Cerebellum (tissue), 4 donors: ENCODE measurements at places on chromosomes 13 and 19.

- DNase-seq: no peak
Observed at GRCh38 chr13:98370806-98371515, 193.9 kb upstream of the RNF113B start.

DNA sequence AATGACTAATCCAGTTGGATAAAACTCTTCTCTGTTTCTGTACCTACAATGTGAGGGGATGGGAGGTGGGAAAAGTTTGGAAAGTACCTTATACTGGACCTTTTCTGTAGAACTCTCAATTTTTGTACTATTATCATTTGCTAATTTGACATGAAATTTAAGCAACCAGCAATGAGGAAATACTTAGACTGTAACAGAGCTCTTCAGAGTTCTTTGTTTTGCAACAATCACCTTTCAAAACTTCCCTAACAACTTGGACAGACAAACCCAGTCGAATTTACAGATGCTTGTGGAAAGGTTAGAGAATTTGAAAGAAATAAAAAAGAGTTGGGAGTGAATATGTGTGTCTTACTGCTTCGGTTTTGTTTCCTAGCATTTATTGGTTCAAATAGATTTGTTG lies 16.8 kb downstream of the KBTBD7 start:
- no peak for DNase-seq

DNA sequence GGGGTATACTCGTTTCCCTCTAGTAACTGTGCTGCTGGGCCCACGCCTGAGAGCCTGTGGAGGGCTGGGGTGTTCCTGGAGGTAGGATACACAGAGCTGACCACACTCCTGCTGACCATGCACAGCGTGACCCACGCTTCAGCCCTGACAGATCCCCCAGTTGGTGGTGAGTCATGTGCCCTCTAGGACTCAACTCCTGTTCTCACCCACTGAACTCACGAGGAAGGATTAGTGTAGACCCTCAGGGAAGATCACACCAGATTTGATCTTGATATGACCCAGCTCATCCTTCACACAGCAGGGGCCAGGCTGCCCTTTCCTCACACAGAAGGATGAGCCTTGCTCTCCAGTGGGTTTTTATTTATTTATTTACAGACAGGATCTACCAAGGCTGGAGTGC lies 13.3 kb upstream of the ACP7 start:
- DNase-seq: no peak

DNA sequence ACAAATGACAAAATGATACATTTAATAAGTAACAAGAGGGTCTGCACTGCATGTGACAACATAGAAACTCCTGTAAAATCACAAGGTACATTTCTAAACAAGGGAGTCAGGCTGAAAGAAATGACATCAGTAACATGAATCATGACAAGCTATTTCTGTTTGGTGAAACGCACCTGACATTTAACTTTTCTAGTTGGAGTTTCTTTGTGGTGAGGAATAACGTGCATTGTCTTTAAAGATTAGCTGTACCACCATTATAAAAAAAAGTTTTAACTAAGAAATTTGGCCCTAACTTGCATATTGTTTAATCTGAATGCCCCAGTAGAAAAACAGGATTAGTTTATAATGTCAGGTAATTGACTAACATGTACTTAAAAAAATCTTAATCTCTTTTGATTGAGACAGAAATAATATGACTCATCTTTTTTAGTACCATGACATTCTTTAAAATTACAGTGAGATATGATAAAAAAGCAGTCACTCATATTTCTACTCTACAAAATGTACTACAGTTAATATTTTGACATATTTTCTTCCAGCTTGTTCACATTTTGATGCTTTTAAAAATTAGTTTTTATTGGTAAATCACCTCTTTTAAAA lies 418.2 kb downstream of the KLF12 start:
- DNase-seq: no peak

GRCh38 chr19:39110263-39110967 lies 15.2 kb upstream of the PAK4 start:
- peak; percentile 78 for DNase-seq

DNA sequence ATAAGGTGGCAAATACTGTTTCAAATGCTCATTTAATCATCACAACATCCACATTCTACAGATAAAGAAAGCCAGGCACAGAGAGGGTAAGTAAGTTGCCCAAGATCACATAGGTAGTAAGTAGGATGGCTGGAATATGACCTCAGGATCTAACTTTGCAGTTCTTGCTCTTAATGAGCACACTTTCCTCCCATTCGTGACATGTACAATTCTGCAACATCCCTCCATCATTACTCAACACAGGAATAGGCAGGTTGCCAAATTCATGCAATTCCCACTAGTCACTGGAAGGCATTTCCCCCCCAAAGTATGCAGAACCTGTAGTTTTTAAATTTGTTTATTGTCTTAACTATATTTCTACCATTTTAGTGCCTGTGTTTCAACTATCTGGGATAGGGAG lies 109.2 kb downstream of the OLFM4 start:
- no peak for DNase-seq

DNA sequence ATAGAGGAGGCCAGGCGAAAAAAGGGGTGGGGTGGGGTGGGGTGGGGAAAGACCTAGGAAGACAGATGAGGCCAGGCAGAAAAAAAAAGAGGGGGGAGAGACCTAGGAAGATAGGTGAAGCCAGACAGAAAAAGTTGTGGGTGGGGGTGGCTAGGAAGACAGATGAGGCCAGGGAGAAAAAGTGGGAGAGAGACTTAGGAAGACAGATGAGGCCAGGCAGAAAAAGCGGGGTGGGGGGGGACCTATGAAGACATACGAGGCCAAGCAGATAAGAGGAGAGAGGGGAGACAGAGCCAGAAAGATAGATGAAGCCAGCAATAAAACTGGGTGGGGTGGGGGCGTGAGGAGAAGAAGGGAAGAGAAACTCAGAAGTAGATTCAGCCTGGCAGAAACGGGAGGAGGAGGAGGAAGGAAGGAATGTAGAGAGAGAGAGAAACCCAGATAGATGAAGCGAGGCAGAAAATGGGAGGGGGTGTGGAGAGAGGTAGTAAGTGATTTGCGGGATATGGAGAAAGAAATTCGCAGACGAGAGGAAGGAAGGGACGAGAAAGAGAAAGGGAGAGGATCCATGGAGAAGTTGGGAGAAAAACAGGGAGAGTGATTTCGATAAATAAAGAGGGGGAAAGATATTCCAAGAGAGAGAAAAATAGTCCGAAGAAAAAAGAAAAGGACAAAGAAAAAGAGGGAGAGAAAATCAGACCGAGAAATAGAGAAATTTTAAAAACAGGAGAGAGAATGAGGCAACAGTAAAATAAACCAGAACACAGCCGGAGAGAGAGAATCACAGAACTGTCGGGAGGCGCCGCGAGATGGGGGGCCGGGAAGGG lies 12.2 kb upstream of the CACNG6 start:
- no peak for DNase-seq

- DNase-seq: no peak
Observed at GRCh38 chr13:97329331-97329730, 104.6 kb upstream of the RAP2A start.

GRCh38 chr19:56866538-56866937 lies 26.0 kb upstream of the PEG3 start:
- no peak for DNase-seq

GRCh38 chr13:58051396-58051795 lies 419.9 kb downstream of the PCDH17 start:
- DNase-seq: no peak

GRCh38 chr13:93307136-93307535 lies 80.5 kb downstream of the GPC6 start:
- DNase-seq: no peak

GRCh38 chr19:36688058-36688457 lies 646 bp downstream of the ZNF567 start:
- DNase-seq: no peak

DNA sequence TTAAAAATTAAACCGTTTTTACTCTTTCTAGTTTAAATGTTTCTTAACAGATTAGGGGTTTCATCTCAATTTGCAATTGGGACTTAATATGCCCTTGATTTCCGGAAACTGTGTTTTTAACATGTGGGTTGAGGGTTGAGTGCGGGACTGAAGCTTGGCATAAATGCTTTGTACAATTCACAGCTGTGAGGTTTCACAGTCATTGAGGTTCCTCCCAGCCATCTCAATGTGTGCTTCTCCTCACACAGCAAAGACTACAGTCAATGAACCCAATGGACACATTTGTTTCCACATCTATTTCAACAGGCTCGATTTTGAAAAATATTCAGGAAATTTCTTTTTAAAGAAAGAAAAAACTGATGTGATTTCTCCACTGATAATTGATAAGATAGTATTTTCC lies 328.6 kb downstream of the TBC1D4 start:
- DNase-seq: no peak

DNA sequence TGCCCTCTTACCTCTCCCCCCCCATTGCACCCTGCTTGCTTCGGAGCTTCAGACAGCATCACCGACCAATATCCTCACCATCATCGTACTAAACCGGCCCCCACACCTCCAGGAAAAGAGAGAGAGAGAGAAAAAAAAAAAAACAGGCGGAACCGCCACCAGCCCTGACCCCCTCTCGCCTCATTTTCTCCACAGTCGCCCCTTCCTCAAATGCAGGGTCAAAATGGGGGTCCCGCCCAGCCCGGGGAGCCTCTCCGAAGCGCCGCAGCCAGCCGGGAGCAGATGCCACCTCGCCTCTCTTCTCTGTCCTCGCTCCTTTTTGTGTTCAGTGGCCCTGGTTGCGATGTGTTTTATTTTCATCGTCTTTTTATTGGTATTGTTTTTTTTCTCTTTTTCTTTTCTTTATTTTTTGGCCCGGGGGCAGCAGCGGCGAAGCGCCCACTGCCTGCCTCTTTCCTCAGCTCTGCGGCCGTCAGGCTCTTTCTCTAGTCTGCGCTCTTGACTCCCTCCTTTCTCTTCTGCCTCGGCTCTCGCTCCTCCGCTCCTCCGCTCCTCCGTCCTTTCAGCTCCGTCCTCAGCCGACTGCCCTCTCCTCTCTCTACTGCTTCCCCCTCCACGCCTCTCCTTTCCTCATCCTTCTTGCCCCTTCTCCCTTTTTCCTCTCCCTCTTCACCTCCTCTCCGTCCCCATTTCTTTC lies 41.4 kb downstream of the DEDD2 start:
- DNase-seq: peak; percentile 58

- no peak for DNase-seq
Observed at GRCh38 chr19:46981286-46981945, 38.2 kb upstream of the NPAS1 start.

DNA sequence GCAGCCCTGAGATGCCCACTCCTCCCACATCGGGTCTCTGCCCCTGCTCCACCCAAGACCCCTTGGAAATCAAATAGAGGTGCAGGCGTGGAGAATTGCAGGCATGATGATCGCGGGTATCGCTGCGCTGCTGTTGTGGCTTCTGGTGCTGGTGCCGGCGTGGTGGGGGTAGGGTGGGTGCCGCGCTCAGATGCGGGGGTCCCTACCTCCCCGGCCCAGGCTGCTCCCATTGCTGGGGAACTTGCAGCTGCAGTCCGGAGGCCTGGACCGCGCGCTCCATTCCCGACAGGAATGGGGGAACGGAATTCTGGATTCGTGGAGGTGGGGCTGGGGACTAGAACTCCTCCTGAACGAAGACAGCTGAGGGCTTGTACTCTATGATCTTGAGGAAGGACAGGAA lies 20.4 kb downstream of the CYP2F1 start:
- no peak for DNase-seq

DNA sequence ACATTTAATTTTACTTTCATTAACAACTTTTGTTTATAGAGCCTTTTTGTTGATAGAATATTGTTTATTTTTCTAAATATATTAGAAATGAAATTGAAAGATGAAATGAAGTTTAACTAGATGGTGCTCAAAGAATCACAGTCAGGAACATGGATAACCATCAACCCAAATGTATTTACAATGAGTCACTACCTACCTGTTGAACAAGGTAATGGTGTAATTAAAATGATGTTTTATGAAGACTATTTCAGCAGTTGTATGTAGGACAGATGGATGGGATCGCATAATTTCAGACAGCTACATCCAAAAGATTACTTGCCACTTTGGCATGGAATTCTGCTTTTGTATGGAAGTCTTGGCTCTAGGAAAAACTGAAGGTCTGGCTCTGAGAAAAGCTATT lies 403.6 kb upstream of the SLC10A2 start:
- no peak for DNase-seq

- no peak for DNase-seq
Observed at GRCh38 chr13:40963927-40964326, 55.2 kb downstream of the ELF1 start.

- no peak for DNase-seq
Observed at GRCh38 chr13:21075379-21076249, 14.2 kb upstream of the LATS2 start.

DNA sequence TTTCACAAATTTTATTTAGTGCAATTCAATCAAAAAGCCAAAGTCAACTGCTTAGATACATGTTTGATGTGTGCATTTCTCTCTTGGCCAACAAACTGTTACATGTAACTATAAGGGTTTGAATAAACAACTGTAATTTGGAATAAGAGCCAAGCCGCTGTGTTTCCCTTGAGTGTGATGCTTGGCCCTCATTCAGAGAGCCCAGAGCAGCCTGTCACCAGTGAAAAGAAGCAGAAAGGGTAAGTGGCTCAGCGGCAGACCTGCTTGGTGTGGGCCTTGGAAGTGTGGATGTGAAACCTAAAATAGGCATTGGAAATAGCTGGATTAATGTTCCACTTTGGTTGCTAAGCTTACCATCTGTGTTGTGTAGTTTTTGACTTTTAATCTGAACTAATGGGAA lies 924.6 kb downstream of the OLFM4 start:
- DNase-seq: no peak

- DNase-seq: no peak
Observed at GRCh38 chr13:46142776-46143175, 37.9 kb upstream of the CPB2 start.

GRCh38 chr13:22103046-22104027 lies 432.5 kb downstream of the FGF9 start:
- no peak for DNase-seq

DNA sequence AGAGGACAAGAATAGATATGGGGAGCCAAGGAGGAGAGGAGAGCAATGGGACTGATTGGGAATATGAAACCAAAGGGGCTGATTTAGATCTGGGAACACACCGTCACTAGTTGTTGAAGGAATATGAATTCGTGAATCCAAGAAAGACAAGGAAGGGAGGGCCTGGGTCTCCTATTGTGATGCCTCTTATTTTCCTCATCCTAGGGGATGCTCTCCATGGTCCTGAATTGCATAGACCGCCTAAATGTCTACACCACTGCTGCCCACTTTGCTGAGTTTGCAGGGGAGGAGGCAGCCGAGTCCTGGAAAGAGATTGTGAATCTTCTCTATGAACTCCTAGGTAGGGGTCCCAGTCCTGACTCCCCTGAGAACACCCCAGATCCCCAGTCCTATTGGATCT lies 21.5 kb downstream of the RYR1 start:
- DNase-seq: no peak

GRCh38 chr13:99315186-99315585 lies 8.0 kb upstream of the GPR183 start:
- no peak for DNase-seq

DNA sequence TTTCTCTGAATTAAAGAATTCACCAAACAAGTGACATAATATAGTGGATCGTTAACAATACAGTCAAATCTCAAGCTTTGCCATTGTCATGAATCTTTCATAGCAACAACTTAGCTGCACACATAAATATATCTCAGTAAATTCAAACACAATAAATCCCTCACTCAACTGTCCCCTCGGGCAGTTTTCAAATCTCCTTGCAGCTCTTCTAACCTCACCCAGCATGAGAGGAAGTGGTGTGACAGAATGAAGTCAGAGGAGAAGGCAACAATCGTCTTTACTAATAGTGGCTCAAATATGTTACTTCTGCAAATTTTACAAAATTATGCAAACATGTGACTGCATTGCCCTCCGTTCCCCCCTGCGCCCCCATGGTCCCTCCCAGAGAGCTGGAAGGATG lies 148.2 kb downstream of the RAP2A start:
- no peak for DNase-seq
